ENCODE measurements at places on chromosomes 4 and X. TPM values are rescaled to one million over a fixed set of nuclear protein-coding genes. Genes with fewer than 3 reads are reported as not detected.

DNA sequence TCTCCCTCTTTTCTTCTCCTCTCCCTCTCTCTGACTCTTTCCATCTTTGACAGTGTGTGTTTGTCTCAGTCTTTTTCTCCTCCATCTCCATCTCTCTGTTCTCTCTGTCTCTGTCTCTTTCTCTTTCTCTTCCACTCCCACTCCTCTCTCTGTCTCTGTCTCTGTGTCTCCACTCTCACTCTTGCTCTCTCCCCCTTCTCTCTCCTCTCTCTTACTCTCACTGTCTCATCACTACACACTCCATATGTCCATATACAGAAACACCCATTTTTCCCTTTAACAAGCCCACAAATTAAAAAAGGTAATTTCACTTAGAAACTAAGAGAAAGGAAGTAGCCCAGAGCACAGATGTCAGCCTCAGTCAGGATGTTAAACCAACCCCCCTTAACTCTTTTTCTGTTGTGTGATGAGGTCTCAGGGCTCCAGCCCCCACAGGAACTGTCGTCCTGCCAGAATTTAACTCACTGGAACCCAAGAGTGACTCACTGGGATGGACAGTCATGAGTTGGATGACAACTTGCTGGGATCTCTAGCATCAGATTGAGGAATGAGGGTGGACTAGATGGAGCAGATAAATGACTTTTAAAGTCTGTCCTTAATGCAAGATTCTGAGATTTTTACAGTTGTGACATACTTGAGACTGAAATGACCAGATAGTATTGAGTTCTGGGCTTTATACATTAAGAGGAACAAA is 27.5 kb downstream of the OTUD6A start:
- DNase-seq: no peak

DNA sequence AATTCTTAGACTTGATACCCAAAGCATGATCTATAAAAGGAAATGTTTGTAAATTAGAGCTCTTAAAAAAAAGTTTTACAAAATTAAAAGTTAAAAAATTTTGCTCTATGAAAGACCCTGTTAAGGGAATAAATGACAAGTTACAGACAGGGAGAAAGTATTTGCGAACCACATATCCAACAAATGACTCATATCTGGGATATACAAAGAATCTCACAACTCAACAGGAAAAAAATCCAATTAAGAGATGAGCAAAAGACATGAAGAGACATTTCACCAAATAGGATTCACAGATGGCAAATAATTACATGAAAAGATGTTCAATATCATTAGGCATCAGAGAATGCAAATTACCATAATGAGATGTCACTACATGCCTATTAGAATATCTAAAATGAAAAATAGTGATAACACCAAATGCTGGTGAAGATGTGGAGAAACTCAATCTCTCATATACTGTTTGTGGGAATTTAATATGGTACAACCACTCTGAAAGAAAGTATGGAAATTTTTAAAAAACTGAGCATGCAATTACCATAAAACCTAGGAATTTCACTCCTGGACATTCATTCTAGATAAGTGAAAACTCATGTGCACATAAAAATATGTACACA is 100.8 kb upstream of the EOLA2 start:
- DNase-seq: no peak

The TAF7L gene
- total RNA-seq: not detected

The SSX4B gene
- total RNA-seq: not detected

The CENPE gene
- total RNA-seq: 49.1 TPM
